ENCODE measurements at places on chromosomes 2 and 18. TPM values are rescaled to one million over a fixed set of nuclear protein-coding genes. Genes with fewer than 3 reads are reported as not detected.

DNA sequence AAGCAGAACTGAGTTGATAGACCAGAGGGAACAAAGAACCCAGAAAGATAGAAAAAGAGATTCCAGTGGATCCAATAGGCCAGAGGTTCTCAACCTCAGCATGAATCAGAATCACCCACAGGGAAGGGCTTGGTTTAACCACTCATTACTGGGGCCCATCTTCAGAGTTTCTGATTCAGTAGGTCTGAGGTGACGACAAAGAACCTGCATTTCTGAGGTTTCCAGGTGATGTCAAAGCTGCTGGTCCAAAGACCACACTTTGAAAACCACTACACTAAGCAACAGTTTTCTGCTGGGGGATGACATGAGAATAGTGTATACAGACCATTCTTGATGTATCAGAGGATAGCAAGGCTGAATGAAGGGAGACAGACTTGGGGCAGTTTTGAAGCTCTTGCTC lies 296.9 kb upstream of the STON1 start:
- no peak for DNase-seq

GRCh38 chr2:216925636-216926366 lies 65.9 kb upstream of the TNP1 start:
- DNase-seq: no peak

- no peak for DNase-seq
These were observed 1.2 kb upstream of the TRAPPC8 start for GRCh38 chr18:31943878-31944816.

DNA sequence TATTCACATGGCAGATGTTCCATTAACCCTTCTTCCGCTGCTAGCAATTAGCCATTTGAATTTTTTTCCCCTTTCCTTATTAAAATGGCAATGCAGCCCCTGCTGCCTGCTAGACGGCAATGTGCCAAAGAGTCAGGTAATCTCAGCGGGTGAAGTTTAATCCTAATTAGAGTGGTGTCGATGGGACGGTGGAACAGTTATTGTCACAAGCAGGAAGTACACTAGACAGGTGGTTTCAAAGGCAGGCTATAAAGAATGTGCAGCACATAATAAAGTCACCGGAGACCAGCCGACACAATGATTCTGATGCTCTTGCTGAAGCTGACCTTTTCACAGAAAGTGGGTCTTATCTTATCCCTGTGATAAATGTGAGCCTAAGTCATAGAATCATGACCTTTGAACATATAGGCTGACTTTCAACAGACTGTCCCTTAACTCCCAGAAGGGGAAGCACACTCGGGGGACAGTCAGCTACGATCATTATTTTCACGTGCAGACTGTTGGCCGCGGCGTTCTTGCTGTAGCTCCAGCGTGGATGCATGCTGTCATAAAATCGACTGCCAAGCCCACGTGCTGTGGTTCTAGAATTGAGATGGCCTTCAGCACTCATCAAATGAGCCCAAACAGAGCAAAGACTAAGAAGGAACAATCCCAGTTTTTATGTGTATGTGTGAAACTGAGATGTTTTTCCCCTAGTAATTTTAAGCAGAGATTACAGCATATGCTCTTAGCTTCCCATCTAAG lies 926.2 kb upstream of the SOX11 start:
- DNase-seq: no peak

FTCDNL1 gene
- 3.4 TPM for total RNA-seq

NR4A2 gene
- 1.2 TPM for total RNA-seq

Measured in right lobe of liver (tissue), 6 donors.